Activated CD4-positive, CD25-positive, alpha-beta regulatory T cell treated with anti-CD3 and anti-CD28 coated beads, Interleukin-2, amount 50 U/mL, for 16 hours (primary cell): ENCODE measurements at places on chromosomes 6 and 20.

DNA sequence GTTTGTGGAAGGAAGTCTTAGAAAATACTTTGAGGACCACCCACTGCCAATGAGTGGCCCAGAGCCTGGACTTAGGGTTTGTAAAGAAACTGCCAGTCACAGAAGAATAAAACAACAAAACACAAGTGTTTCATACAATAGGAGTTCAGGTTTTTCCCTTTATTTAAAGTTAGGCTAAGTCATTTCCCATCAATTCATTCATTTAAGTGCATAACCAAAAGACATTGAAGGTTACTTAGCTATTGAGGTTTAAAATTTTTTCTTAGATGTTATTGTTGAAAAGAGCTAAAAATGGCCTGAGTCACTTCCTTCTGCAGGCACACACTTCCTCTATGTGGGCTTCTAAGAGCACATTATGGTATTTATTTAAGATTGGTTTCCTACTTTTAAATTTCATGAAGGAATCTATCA is 54.2 kb downstream of the ARMC2 start:
- DNase-seq: no peak

GRCh38 chr6:73062130-73062529 is 163.2 kb downstream of the KHDC1L start:
- DNase-seq: no peak

DNA sequence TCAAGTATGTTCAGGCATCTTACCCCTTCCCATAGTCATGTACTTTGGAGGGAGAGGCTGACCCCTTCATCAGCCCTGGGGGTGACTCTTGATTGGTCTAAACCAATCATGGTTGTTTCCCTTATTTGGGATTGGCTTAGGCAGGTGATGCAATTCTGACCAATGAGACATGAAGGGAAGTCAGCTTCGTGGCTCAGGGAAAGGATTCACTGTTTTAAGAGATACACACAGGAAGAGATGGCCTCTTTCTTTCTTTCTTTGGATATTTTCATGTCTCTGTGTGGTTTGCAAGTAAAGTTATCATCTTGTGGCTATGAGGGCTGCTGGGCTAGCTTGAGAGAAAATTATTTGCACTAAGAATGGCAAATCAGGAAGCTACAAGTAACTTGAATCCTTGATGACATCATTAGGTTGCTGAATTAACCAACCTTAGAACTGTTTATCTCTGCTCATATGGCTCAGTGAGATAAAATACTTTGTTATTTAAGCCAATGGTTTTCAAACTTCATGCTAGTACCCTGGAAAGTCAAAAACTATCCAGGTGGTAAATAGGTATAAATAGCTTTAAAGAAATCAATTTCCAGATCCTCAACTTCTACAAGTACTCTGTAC is 144.2 kb upstream of the CENPW start:
- no peak for DNase-seq

DNA sequence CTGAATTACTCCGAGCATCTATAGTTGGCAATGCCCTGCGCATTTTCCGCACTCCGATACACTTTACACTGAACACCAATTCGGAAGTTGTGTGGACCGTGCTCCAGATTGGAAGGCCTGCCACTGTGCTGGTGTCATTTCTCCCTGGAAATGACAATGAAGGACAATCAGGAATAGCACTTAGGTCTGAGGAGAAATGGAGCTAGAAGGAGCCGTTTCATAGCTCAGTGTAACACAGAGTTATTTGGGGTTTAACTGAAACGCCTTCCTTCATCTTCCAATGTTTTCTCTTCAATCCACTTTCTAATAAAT is 501 bp upstream of the PLA2G7 start:
- no peak for DNase-seq

GRCh38 chr6:31478186-31478950 is 19.6 kb upstream of the MICB start:
- DNase-seq: no peak

DNA sequence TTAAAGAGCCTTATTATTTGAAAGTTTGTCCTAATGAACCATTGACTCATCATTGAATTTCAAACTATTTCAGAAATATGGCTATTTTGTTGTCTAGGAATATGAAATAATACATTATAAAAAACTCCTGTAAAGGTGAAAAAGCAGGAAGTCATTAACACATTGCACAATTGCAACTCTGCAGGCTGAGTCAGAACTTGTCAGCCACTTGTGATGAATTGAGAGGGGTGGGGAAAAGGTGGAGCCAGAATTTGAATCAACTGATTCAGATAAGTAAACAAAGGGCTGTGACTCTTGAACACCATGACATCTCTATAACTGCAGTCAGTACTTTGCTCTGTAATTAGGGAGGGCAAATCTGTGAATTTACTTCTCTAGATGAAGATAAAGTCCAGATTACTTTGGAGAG is 6.0 kb downstream of the C6orf141 start:
- no peak for DNase-seq

DNA sequence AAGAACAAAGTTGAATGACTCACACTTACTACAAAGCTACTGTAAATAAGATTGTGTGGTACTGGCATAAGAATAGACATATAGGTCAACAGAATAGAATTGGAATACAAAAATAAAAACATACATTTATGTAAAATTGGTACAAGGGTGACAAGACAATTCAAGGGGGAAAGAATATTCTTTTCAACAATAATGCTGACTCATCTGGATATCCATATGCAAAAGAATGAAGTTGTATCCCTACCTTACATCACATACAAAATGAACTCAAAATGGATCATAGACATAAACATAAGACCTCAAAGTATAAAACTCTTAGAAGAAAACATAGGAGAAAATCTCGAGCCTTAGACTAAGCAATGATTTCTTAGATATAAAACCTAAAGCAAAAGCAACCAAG is 50.9 kb downstream of the TRMT6 start:
- DNase-seq: no peak

DNA sequence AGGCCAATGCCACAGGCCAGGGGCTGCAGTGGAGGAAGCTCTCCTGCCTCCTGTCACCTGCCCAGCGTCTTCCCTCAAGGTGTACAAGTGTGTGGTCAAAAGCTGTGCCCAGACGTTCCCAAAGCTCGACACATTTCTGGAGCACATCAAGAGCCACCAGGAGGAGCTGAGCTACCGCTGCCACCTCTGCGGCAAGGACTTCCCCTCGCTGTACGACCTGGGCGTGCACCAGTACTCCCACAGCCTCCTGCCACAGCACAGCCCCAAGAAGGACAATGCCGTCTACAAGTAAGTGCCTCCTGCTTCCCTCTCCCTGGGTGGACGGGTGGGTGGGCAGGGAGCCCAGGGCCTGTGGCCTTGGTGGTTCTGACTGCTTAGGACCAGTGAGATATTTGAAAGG is 38.2 kb downstream of the ZNF341 start:
- no peak for DNase-seq

GRCh38 chr6:39800034-39801032 is 8.2 kb downstream of the DAAM2 start:
- no peak for DNase-seq

GRCh38 chr20:62287129-62287528 is 15.7 kb upstream of the ADRM1 start:
- DNase-seq: no peak

- no peak for DNase-seq
Observed at GRCh38 chr20:63351811-63352591, 9.1 kb downstream of the CHRNA4 start.

GRCh38 chr6:135796643-135797305 is 54.7 kb upstream of the PDE7B start:
- DNase-seq: no peak

- DNase-seq: no peak
Observed at GRCh38 chr20:59576216-59576953, 28.0 kb upstream of the PHACTR3 start.

DNA sequence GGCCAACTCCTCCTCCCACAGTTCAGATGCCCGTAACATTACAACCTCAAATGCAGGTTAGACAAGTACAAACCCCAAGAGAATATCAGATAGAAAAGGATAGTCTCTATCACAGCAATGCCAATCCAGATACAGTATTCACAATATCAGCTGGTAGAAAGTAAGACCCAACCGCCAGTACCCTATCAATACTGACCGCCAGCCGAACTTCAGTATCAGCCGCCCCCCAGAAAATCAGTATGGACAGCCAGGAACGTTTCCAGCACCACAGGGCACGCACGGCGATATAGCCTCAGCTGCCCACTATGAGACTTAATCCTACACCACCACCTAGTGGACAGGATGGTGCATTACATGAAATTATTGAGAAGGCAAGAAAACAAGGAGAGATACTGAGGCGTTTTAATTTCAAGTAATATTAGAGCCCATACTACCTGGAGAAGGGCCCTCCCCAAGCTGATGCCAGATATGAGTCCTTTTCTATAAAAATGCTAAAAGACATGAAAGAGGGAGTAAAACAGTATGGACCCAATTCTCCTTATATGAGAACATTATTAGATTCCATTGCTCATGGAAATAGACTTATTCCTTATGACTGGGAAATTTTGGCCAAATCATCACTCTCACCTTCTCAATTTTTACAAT is 17.6 kb upstream of the EIF2S2 start:
- peak; percentile 30 for DNase-seq

GRCh38 chr6:102015431-102015830 is 621.9 kb downstream of the GRIK2 start:
- DNase-seq: no peak

- no peak for DNase-seq
Observed at GRCh38 chr20:54179946-54180345, 6.2 kb upstream of the CYP24A1 start.

- DNase-seq: no peak
Observed at GRCh38 chr20:63835021-63835858, 4.2 kb upstream of the ZBTB46 start.

DNA sequence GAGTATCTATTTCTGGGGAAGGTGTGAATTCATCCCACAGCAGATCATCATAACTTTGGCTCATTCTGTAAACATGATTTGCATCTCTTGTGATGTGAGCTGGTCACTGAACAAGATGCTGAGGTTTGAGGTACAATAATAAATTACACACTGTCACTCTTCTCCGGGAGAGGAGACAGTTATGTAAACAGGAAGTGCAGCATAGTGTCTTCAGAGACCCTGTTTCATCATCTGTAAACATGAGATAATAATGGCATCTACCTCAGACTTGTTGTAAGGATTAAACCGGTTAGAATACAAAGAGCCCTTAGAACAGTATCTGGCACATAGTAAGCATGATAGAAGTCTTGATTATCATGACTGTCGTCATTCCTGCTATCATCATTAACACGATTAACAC is 125.2 kb downstream of the TBC1D7 start:
- no peak for DNase-seq

DNA sequence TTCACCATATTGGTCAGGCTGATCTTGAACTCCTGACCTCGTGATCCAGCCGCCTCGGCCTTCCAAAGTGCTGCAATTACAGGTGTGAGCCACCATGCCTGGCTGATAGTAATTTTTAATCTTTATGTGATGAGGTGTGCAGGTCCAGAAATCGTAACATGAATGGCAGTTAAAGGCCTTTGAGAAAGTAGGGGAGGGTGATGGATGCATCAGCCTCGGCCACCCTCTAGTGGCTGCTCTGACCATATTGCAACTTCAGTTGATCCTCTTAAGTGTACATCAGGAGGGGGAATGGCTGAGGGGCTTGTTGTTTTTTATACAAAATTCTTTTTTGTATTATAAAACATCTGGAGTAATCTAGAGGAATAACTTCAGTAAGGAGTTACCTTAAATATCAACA is 193.0 kb downstream of the ZFAND3 start:
- no peak for DNase-seq

DNA sequence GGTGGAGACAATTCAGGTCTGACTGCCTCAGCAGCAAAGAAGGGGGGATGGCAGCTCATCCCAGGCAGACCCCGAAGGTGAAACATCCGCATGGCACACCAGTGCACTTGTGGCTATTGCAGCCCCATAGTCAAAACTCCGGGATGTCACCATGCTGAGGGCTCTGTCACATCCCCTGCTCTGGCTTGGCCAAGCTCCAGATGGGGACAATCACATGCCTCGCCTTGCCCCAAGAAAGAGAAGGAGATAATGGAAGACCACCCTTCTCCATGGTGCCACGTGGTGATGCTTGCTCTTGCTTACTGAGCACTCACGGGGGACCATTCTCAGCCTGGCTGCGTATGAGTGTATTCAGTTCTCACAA is 60.2 kb downstream of the RBM38 start:
- no peak for DNase-seq

GRCh38 chr20:33017542-33017941 is 10.0 kb downstream of the BPIFB2 start:
- DNase-seq: no peak

- no peak for DNase-seq
Observed at GRCh38 chr6:119938752-119939151, 589.2 kb upstream of the MAN1A1 start.

- DNase-seq: no peak
Observed at GRCh38 chr20:53718142-53719021, 124.7 kb upstream of the ZNF217 start.
